Cerebellum (tissue), 4 donors: ENCODE measurements at places on chromosomes 3 and 15.

DNA sequence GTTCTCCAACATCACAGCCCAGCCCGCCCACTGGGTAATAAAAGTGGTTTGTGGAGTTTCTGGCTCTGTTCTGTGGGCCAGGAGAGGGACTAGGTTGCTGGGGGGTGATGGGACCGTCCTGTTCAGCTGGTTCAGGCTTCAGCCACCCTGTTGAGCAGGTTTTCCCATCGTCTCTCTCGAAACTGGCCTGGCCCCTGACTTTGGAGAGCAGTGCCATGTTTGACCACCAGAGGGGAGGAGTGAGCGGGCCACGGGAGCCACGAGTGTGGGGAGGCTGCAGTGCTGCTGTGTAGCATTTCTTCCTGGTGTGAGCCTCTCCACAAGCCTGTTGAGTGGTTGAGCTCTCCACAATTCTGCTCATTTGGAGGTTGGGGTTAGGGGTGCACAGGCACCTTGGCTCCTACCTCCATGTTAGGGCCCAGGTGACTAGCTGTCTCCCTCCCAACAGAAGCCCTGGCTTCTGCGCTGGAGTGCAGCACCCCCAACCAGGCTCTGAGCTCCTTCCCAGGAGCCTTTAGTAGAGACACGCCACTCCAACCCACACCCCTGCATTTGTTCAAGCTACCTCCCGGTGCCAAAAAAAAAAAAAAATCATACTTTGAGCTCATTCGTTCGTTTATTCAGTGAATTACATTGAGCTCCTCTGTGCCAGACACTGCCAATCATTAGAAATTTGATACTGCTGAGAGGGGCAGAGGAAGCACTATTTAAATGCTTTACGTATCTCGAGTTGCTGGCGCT lies 13.9 kb downstream of the SPINT1 start:
- DNase-seq = peak; percentile 83

DNA sequence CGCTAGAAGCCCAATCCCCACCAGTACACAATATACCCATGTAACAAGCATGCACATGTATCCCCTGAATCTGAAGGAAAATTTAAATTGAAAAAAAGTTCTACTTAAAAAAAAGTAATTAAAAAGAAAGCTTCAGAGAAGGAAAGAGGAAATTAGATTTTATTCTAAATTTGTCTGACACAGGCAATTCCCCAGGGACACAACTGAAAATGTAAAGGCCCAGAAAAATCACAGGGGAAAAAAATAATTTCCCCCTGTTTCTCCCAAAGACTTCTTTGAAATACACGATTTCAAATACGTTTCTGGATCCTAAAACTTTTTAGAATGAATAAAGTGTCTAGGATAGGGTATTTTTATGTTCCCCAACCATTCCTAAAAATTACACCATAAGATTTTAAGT lies 42.9 kb downstream of the SEMA5B start:
- no peak for DNase-seq

- DNase-seq = peak; percentile 20
Observed at GRCh38 chr3:177516158-177517011, 319.1 kb upstream of the TBL1XR1 start.

DNA sequence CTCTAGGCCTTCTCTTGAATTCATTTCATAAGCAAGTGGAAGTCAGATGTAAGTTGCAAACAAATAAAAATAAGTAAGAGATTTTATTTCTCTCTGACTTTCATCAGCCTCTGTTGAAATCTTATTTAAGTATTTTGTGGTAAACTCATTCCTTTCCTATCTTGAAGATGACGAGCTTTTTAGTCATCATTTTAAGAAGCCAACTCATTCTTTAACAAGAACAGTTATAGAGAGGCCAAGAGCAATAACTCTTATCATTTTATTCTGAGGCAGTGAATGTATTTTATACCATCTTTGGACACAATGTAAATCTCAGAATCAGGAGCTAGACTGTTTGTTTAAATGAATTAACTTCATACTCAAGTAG lies 147.5 kb upstream of the MBNL1 start:
- DNase-seq = no peak

DNA sequence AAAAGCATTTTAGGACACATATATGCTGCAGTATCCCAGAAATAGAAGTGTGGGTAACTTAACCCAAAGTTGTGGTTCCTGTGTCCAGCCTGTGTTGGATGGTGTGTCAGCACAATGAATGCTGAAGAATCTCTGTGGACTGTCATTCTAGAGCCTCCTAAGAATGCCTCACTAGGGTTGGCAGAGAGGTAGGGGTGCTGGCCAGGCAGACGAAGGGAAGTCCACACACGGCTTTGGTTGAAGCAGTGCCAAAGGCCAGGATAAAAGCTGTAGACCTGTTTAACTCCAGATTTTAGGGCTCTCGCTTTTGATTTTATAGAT lies 43.7 kb upstream of the TIPARP start:
- DNase-seq = no peak

DNA sequence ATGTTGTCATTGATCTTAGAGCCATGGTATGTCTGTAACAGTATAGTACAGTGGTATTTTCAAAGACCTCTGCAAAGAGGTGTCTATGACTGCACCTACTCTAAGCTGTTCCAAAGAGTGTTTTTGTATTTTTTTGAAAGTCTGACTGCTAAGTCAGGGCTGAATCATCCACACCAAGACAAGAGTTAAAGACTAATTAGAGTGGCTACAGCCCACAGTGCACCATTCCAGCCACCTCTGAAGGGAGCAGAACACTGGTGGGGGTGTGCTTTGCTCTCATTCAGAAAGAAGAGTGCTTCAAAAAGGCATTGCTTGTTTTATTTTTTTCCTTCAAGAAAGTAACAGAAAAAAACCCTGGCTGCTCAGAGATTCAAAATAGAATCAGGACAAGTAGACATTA lies 301.4 kb downstream of the GABRG3 start:
- DNase-seq = no peak

- DNase-seq = no peak
Observed at GRCh38 chr15:66145726-66146182, 107.8 kb downstream of the MEGF11 start.

- no peak for DNase-seq
Observed at GRCh38 chr3:191702121-191702520, 241.2 kb downstream of the PYDC2 start.

DNA sequence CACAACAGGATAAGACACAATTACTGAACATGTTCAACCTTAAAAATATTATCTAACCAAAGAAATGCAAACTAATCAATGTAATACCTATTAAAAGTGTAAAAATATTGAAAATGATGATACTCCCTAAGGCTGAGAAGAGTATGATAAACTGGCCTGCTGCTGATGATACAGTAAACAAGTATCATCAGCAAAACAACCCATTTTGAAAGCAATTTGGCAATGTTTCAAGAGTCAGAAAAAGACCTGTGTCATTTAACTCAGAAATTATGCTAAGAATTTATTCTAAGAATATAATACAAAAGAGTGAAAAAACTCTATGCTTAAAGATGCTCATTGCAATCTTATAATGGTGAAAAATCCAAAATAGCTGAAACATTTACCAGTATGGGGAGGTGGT lies 22.1 kb downstream of the CCDC191 start:
- no peak for DNase-seq

- no peak for DNase-seq
Observed at GRCh38 chr3:138899351-138899991, 47.5 kb downstream of the FOXL2 start.

DNA sequence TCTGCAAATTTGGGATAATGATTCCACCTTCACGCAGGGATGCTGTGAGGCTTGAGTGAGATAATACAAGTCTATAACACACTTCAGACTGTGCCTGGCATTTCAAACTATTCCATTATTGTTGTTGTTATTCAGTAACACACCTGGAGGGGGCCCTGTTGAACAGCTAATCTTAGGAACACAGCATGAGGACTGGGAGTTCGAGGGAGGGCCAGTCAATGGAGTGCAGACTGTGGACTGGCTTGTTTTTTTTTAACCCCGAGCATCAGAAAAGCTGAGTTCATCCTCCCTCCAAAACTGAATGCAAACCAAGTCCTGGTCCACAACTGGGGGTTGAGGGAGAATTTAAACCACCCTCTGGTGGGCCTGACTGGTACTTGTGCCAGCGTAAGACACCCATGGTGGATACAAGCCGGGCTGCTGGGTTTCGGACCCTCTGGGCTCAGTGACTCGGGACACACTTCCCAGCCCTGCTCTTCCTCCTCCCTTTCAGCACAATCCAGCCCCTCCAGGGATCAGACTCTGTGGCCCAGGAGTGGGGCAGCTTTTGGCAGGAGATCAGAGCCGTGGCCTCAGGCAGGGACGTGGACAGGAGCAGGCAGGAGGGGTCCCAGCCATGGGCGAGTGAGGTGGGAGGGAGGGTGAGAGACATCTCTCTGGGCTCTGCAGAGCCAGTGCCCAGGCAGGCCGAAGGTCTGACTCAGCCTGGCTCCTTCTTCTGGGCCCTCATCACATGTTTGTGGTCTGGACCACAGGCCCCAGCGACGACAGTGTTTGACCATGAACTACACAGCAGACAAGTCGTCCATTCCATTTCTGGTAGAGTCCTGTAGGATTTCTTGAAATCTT lies 36.3 kb upstream of the MEX3B start:
- DNase-seq = no peak

- DNase-seq = no peak
Observed at GRCh38 chr3:113210604-113211329, 590 bp upstream of the BOC start.

GRCh38 chr3:134542287-134542958 lies 56.6 kb downstream of the CEP63 start:
- DNase-seq = no peak

GRCh38 chr3:13544951-13545651 lies 3.8 kb upstream of the FBLN2 start:
- no peak for DNase-seq

DNA sequence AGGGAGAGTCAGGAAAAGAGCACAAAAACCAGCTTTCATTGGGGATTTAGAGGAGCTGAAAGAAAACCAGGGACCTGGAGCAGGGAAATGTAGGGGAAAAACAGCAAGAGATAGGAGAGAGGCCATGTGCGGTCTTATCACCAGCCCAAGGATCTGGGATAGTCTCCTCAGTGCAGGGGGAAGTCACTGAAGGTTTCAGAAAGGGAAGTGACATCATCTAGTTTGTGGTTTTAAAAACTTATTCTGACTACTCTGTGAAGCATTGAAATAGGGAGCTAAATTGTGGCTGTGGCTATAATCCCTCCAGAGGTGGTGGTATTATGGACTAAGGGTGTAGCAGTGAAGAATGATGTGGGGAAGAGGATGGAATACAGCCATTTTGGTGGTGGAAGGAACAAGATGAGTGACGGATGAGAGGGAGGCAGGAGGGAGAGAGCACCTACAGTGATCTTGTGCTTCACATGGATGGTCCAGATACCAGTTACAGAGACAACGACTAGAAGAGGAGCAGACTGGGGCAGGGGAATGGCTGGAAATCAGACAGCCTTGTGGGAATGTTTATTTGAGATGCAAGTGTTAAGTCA lies 72.7 kb downstream of the HMG20A start:
- DNase-seq = no peak

DNA sequence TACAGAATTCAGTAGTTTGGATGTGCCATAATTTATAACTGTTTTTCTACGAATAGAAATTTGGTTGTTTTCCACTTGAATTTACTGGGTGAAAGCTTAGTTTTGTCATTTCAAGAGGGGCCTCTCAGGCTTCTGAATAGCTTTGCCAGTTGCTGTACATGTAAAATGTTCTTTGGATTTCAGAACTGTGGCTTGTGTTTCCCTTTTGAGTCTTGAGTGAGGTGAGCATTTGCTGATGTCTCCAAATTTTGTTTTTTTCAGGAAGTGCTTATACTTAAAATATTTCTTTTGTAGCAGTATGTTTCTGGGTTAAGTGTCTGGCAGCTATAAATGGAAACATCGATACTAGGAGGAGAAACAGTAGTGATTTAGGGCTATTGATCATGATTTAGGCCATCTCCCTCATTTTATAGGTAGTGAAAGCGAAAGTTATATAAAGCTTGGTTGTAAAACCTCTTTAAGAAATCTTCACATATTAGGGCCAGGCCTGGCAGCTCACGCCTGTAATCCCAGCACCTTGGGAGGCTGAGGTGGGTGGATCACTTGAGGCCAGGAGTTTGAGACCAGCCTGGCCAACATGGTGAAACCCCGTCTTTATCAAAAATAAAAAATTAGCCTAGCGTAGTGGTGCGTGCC lies 9.2 kb upstream of the TRAK1 start:
- no peak for DNase-seq

DNA sequence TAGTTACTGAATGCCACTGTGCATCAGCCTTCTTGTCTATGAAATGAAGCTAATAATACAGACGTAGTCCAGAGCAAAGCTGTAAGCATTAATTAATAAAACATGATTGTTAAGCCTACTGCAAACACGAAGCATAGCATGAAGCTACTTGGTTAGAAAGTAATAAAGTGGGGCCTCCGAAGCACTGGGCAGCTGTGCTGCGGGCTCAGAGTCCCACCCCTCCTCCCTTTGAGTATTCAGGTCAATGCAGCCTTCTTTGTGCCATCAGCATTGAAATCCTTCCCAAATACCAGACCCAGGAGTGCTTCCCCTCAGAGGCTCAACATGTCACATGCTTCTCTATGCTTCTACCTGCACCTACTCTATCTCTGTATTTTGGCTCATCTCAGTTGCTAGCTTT lies 1112.6 kb downstream of the IGSF11 start:
- no peak for DNase-seq

DNA sequence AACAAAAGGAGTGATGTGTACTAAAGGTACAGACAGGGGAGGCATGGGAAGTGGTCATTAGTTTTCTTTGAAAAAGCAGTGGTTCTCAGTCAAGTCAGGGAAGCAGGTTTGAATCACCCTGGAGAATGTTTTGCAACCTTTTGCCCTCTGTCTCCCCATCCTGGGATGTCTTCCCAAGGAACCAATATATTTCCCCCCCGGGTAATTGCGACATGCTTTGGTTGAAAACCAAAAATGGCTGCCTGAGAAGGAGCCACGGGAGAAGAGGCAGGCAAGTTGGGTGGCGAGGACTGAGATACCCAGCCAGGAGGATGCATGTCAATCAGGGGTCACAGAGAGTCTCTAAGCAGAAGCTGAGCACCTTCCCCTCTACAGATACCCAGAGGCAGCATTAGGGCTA lies 20.2 kb upstream of the PPP1R2 start:
- DNase-seq = no peak

GRCh38 chr3:52782412-52783210 lies 5.2 kb downstream of the ITIH1 start:
- no peak for DNase-seq

DNA sequence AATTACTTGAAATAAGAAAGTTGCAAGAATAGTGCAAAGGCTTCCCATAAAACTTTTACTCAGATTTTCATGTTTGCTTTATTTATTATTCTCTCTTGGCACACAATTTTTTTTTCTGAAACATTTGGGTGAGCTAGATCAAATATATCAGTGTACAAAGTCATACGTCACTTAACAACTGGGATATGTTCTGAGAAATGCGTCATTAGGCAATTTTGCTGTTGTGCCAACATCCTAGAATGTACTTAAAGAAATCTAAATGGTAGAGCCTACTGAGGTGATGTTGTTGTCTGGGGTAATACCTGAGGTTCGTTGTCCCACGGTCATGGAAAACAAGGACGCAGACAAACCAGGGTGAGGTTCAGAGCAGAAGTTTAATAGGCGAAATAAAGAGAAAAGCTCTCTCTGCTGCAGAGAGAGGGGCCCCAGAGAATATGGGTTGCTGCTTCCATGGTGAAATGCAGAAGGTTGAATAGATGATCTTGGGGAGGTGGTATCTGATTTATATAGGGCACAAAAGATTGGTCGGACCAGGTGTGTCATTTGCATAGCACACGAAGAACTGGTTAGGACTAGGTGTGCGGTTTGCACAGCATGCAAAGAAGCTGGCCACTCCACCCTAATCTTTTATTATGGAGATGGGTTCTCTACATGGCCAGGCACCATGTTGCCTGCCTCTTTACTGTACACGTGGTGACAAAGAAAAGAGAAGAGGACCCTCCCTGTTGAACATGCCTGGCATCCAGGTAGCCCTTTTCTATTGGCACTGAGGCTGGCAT lies 8.8 kb upstream of the GRAMD1C start:
- no peak for DNase-seq

- no peak for DNase-seq
Observed at GRCh38 chr3:106124818-106125217, 256.0 kb upstream of the CBLB start.
